ENCODE measurements at places on chromosomes 5 and 9.

DNA sequence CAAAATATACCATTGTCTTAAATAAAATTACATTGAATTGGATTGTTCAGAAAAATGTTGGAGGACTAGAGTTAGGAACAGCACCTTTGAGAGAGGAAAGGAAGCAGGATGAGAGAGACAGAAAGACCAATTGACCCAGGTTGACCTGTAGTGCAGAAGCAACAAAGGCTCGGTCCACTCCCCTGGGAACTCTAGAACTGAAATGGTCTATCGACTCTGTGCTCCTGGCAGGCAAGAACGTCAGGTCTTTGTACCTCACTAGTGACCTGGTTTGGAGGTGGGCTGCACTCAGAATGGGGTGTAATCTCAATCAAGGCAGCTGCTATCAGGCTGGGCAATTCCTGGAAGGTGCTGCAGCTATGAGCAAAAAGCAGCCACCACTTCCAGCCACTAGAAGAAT is 110.8 kb downstream of the FAM174A start:
- DNase-seq: no peak

- no peak for DNase-seq
These were observed 143.3 kb downstream of the TTLL11 start for GRCh38 chr9:121949766-121950165.

GRCh38 chr5:139482050-139482889 is at the start of gene STING1:
TSS of gene STING1 (minus strand) at chr5:139482758. CDS start at chr5:139481704, 1,054 bp downstream.
- DNase-seq: peak; percentile 87

DNA sequence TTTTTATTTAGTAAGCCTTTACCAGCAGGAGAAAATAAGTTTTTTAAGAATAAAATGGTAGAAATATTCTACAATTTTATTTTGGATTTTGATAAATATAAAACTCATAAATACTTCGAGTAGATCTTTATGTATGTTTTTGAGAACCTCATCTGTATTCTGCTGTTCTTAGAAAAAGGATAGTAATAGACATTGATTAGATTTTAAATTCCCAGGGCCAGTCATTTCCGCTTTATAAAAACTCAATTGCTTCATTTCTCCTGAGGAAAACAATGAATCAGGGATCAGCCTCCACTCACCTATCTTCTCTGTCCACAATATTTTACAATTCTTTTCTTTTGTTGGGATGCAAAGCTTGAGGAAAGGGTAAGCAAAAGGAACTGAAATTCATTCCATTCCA is 1983.5 kb upstream of the C9orf72 start:
- no peak for DNase-seq

DNA sequence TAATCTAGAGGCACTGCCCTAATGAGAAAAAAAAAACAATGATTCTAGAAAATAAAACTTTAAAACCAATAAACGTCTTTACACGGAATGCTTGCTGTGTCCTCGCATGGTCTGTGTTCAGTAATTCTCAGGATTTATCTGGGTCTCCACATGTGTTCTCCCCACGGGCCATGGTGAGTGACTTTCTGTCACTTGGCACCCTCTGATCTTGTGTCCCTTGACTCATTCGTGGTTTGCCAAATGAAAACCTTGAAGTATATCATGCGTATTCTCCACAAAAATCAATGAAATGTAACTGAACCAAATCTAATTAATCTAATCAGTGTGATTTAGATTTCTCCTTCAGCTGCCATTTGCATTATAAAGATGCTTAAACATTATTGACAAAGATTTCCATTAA is 48.0 kb downstream of the UBE2QL1 start:
- no peak for DNase-seq

DNA sequence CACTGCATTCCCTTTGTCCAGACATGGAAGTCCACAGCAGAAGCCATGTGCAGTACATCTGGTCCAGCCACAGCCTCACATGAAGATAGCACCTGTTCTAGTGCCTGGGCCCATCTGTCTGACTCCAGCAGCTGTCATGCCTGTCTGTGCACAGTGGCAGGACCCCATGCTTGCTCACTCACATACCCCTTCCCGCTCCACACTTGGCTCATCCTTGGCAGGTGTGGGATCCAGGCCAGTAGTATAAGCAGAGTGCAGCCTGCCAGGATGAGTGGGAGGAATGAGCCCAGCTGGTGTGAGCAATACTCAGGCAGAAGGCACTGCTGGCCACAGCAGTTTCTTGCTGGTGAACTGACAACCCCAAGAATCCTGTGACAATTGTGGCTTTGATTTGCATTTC is 168.0 kb downstream of the PRDM9 start:
- no peak for DNase-seq

- no peak for DNase-seq
These were observed 578.9 kb downstream of the CETN3 start for GRCh38 chr5:89830691-89831090.

DNA sequence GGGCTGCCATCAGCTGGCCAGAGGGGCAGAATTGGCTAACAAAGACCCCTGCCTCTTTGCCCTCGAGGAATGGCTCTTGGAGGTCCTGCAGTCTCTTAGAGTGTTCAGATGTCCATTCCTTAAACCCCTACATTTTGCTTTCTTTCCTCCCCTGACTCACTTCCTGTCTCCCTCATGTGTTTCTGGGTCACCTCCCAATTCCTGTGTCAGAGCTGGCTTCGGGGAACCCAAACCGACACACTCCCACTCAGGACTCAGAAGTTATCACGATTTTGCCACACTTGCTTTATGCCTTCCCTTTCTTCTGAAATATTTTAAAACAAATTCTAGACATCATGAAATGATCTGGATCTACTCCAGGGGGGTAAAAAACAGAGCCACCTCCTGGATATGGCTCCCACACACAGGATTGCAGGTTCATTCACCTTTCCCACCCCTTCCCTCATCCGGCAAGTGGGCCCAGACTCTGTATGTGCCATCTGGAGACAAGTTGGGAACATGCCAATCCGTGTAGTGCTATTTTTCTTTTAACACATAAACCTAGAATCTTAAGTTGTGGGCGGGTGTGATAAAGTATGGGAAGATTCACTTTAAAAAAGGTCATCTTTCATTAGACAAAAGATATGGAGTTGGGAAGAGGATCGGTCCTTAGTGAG is 145.7 kb downstream of the NXNL2 start:
- DNase-seq: no peak

DNA sequence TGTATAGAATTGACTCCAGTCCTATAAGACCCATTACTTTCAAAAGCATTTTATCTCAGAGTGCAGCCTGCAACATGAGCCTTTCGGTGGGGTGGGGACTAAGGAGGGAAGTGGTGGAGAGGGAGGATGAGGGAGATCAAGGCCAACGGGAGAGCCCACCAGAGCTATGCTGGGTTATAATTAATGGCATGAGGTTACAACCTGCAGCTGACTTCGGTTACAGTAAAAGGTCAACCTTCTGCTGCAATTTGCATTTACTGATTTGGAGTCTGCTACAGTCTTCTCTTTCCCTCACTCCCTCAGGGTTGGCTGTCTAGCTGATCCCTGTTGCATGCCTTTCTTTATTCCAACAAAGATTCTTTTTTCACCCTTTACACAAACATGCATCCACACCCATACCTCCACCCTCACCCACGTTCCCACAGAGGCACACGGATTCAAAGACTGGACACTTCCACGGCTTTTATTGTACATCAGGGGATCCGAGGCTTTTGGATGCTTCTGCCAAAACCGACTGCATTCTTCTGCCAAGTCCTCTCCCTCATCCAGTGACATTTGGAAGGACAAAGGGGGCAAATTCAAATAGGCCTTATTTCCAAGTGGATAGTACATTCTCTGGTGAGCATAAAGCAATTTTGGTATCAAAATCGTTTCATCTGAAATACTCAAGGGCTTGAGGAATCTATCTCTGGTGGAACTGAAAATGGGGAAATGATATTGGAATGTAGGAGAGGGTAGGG is 381.2 kb downstream of the NFIB start:
- no peak for DNase-seq

GRCh38 chr5:31362529-31362900 is 169.0 kb downstream of the CDH6 start:
- DNase-seq: no peak

DNA sequence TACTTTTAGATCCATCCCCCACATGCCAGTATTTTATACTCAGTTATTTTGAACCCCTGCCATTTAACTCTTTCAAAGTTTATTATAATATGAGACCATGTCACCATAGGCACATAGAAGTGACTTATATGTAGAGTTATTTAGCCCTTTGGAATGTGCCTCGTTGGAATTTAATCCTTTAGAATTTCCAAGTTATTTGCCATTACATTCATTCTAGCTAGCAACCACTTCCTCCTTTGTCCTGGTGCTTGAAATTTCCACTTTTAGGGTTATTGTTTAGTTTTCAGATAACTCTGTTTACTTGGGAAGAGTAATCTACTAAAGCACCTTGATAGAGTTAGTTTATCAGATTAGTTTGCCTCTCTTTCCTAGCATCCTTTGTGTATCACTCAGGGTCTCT is 82.8 kb upstream of the TLE1 start:
- DNase-seq: no peak

GRCh38 chr9:33193818-33194217 is 26.7 kb upstream of the B4GALT1 start:
- DNase-seq: no peak

Measured in DMS79 treated with DMSO at 0.1 percent for 48 hours (cell line).